ENCODE measurements at places on chromosomes 12 and 14.

DNA sequence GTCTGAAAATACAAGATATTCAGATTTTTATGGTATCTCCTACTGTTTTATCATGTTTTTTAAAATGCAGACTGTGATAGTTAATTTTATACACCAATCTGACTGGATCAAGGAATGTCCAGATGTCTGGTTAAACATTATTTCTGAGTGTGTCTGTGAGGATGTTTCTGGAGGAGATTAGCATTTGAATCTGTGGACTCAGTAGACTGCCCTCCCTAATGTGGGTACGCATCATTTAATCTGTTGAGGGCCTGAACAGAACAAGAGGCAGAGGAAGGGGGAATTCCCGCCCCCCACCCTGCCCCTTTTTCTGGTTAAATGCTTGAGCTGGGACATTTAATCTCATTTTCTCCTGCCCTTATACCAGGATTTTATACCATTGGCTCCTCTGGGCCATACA lies 72.1 kb downstream of the AVPR1A start:
- no peak for DNase-seq

DNA sequence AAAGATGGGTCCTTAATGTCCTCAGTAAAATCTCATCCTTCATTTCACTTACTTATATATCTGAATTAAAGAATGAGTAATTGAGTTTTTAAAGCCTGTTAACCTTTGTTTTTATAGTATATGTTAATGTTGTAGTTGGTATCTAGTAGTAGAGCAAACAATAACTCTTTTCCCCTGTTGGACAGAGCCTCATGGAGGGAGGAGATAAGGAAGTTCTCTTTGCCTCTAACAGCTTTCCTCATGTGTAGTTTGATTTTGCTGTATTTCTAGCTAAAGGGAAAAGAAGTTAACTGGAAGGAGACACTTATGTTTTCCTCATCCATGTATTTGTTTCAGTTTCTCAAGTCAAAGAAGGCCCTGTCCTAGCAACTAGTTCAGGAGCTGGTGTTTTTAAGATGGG lies 55.3 kb downstream of the RAD52 start:
- no peak for DNase-seq

GRCh38 chr12:105476616-105477015 lies 146.1 kb downstream of the C12orf75 start:
- DNase-seq, result no peak

DNA sequence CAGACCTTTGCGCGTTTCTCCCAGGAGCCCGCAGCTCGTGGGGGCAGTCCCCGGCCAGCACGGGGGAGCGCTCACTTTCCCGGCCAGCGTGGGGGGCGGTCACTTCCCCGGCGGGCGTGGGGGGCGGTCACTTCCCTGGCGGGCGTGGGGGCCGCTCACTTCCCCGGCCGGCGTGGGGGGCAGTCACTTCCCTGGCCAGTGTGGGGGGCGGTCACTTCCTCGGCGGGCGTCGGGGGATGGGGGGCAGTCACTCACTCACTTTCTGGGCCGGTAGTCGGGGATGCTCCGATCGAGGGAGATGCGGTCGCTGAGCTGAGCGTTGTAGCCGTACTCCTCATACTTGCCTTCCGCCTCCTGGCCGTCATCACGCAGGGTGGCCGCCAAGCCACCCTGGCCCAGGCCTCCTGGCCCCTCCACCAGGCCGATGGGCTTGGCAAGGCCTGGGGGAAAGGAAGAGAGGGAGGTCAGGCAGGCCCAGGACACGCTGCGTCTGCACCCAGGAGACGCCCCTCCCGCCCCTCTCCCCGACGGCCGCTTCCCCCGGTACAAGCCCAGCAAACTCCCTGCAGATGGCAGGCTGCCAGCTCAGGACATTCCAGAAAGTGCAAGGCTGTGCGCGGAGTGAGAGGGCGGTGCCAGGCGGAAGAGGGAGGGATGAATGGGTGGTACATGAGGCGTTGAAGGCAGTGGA lies 43.3 kb downstream of the GALNT9 start:
- no peak for DNase-seq

DNA sequence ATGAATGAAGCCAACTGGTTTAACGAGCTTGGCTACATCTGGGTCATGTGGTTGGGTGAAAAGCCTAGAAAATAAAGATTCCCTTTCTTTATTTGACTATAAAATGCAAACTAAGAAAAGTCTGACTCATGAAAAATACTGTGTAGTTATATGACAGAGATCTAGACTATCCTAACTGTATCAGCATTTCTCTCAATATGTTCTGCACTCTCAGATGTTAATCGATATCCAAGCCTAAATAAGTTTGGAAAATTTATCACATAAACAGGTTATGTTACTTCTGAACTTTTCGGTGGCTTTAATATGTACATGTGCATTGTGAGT lies 133.1 kb downstream of the DAAM1 start:
- DNase-seq, result no peak

DNA sequence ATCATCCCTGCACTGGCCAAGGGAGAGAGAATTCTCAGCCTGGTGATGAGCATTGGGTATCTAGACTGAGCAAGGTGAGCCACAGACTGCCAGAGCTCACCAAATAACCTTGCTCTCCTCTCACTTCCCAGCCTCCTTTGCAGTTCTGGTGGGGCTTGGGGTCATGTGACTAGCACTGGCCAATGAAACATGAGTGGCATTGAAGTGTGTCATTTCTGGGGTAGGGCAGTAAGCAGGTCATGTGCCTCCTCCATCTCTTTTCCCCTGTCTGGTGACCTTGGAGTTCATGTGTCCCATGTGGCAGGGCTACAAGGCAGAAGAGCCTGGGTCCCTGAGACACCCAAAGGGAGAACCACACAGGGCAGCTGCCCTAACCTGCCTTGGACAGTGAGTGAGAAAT lies 3.6 kb upstream of the KRT72 start:
- DNase-seq, result no peak

- DNase-seq, result no peak
Observed at GRCh38 chr12:89486264-89486663, 38.3 kb downstream of the GALNT4 start.

- DNase-seq, result no peak
Observed at GRCh38 chr14:61547186-61548069, 147.9 kb upstream of the HIF1A start.

DNA sequence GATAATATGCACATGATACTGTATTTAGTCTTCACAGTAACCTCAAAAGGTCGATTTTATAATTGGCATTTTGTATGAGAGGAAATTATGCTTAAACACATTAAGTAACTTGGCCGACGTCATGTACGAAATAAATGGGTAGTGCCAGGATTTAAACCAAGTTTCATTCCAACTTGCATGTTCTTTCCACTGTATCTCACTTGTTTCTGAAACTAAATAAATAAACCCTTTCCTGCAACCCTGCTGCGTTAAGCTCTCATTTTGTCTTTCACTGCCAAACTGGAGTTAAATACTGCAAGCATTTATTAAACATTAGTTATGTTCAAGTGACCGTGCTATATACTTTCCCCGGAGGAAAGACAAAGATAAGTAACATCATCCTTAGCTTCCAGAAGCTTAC lies 293.9 kb upstream of the PRKD1 start:
- no peak for DNase-seq

GRCh38 chr12:4153343-4153892 lies 120.1 kb upstream of the CCND2 start:
- DNase-seq, result peak; percentile 30

DNA sequence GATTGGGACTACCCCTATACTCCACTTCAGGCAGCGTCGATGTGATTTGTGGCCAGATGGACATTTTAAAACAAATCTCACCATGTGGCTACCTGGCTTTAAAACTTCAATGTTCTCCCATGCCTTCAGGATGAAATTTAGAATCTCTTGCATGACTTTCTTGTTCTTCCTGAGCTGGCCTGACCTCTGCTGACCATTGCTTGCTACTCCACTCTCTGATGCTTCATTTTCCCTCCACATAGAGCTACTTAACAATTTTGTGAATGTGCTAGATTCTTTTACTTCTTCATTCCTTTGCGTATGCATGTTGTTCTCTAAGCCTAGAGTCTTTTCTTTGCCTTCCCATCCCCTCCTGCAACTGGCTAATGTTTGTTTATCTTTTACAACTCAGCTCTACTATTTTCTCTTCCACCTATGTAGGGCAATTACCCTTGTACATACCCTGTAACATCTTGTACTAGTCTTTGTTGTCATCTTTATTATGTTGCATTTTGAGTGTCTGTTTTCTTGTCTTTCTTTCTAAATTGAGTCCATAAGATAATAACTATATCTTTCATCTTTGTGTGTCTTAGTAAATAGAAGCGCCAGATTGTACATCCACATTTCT lies 41.2 kb downstream of the YLPM1 start:
- no peak for DNase-seq

DNA sequence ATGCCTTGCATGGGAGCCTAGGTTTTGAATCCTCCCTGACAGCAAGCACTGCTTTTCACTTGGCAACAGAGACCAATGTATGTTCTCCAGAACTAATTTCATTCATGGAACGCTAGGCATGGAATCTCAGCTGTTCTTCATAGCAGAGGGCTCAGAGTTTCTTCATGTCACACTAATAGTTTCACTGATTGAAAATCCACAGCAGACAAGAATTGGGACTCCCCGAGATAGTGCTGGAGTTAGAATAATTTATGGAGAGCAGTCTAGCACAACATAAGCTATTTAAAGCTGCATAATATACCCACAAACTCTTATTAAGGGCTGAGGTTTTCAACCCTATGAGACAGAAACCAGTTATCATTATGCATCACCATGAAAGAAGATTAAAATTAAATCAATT lies 342.5 kb downstream of the TMEM132D start:
- DNase-seq, result no peak

GRCh38 chr12:98373025-98373554 lies 142.3 kb upstream of the TMPO start:
- DNase-seq, result no peak

DNA sequence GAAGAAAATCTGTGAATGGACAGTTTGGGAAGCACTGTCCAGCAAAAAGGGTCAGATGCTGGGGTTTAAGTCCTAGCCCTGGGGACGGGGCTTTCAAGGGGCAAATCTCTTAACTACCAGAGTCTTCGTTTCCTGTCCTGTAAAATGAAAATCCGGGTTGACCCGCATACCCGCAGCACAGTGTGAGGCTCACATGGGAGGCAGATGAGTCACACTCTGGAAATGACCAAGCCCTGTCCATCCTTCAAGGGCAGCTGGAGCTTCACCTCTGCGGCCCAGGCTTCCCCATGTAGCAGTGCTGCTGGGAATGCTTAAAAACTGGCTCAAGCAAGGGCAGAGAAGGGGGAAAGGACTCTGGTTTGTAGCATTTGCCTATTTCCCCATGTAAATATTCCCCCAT lies 19.0 kb downstream of the FAM181A start:
- no peak for DNase-seq

DNA sequence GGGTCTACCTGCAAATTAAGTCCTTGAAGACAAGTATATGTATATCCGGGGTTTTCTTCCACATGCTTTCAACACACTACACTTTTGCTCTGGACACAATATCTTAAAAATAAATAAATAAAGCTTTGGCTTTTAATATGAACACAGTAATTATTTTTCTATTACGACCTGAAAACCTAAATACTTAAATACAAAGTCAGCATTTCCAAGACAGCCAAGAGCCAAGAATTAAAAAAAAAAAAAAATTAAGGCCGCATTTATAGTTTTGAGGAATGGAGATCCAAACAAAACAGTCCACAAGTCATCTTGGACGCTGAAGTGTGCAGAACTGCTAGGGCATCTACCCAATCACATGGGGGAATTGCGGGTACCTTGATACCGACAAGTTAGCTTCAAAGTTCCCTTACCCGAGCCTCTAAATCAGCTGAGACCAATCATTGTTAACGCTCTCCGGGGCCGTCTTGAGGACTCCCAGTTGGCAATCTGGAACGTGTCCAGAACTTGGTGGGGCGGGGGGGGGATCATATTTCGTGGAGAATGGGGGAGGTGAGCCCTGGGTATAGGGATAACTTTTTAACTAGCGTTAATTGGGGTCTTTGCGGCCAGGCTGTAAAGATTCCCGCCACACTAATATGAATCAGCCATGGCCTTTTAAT lies 731 bp upstream of the PCNX4 start:
- DNase-seq, result no peak

DNA sequence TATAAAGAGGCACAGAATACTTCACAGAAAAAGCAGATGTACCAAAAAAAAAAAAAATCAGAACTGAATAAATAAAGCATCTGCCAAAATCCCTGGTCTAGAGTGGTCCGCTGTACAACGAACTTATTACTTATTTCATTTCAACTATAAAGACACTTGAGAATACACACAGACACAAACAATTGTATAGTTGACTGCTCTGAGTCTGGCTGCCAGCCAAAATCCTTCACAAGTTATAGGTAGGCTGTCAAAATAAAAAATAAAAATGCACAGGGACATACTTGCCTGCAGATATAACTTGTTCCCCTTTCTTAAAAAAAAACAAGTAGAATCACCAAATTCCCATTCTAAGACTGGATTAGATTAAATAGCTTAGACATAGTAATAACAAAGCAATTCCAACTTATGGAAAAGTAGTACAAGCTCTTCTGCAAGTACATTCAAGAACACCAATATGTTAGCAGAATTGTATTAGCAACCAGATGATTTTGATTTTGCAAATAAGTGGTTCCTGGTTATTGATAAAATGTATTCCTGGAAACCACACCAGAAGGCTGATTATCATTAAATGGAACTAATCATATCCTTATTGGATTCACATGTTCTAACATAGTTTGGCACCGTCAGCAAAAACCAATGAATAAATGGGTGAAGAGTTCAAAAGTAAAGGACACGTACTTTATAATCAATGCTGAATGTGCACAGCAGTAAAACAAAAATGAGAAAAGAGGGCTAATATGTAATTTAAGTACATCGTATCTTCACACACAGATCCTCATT lies 248.5 kb downstream of the NELL2 start:
- DNase-seq, result no peak

DNA sequence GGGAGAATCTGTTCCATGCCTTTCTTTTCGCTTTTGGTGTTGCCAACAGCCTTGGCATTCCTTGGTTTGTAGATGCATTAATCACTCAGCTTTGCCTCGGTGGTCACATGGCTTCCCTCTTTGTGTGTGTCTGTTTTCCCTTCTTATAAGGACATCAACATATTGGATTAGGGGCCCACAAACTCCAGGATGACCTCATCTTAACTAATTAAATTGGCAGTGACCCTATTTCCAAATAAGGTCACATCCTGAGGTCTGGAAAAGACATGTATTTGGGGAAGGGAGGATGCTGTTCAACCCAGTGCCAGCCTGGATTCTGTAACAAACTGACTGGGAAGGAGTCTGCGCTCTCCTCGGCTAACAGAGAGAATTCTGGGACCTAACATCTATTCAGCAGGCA lies 365.7 kb upstream of the FKBP4 start:
- no peak for DNase-seq
